KBM-7 (cell line): ENCODE measurements at places on chromosomes 6 and 20.

GRCh38 chr6:139932671-139933070 lies 558.2 kb upstream of the CITED2 start:
- no peak for DNase-seq

- no peak for DNase-seq
Observed at GRCh38 chr6:43199912-43200311, 17.9 kb downstream of the CUL9 start.

- no peak for DNase-seq
Observed at GRCh38 chr20:43911066-43911465, 3.6 kb upstream of the TOX2 start.

GRCh38 chr6:167589615-167589940 lies 237.1 kb upstream of the AFDN start:
- DNase-seq, result no peak

DNA sequence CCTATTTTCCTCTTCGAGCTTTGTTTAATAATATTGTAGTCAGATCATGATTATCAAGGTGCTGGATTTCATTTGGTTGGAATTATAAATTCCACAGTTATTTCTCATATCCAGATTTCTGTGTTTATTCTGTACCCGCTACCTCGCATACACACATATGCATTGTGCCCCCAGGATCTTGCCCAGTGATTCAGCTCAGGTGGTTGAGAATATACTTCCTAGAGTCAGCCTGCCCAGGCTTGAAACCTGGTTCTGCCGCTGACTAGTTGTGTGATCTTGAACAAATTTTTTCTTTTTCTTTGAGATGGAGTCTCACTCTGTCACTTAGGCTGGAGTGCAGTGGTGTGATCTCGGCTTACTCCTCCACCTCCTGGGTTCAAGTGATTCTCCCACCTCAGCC lies 14.7 kb downstream of the GINM1 start:
- DNase-seq, result no peak

GRCh38 chr20:45538209-45538799 lies 978 bp downstream of the WFDC6 start:
- no peak for DNase-seq

GRCh38 chr20:47493175-47493962 lies 8.3 kb upstream of the NCOA3 start:
- DNase-seq, result peak; percentile 87

DNA sequence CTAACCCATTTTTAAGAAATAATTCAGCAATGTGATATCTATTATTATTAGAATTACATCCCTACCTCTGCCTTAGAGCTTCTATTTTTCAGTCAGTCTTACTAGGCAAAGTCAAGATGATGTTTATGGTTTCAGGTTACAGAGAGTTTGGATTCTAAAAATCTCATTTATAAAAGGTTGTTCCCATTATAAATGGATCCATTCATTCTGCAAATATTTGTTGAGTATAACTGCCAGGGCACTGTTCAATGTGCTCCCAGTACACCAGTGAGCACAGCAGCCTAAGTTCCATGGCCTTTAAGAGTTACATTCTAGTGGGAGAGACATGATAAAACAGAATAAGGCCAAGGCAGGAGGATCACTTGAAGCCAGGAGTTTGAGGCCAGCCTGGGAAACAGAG lies 75.9 kb upstream of the EYA4 start:
- DNase-seq, result no peak

DNA sequence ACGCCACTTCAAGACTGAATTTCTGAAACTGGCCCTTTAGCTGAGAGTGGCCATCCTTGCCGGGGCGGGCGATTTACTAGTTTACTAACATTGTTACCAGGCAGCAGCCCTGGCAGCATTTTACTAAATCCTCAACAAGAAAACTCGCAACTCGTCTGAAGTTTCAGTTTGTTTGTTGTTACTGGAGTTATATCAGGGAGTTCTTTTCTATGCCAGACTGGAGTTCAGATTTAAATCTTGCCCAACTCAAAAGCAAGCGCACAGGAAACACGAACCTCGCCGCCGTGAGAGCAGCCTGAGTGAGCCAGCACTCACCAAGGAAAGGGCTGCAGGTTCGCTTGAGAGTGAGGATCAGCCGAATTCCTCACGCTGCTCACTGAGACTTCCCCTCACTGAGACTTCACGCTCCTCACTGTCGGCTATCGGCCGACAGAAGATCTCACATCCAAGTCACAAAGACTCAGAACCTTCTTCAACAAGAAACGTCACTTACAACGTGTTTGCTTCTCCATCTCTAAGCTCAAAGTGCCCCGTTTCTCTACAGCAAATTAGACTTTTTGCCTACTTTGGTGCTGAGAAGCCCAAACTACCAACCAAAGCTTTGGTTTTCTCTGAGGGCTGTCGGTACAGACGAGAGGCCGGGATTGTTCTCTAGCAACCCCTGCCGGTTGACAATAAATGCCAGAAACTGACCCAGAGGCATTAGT lies 78.9 kb downstream of the OLIG3 start:
- peak; percentile 82 for DNase-seq

DNA sequence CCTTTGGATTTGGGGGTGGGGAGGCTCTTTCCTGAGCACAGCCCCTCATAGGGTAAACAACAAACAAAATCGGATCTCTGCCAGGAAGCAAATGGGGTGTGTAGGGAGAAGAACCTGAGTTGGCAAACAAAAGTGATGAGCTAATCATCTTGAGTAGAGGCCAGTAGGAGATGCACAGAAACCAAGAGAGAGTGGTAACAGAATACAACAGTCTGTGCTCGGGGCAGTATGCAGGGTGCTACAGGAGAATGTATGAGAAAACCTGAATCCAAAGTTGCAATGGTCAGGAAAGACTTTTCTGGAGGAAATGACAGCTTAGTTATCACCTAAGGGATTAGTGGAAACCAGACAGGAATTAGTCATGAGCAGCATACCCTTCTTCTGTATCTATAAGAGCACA lies 177.8 kb downstream of the CDKAL1 start:
- DNase-seq, result no peak

DNA sequence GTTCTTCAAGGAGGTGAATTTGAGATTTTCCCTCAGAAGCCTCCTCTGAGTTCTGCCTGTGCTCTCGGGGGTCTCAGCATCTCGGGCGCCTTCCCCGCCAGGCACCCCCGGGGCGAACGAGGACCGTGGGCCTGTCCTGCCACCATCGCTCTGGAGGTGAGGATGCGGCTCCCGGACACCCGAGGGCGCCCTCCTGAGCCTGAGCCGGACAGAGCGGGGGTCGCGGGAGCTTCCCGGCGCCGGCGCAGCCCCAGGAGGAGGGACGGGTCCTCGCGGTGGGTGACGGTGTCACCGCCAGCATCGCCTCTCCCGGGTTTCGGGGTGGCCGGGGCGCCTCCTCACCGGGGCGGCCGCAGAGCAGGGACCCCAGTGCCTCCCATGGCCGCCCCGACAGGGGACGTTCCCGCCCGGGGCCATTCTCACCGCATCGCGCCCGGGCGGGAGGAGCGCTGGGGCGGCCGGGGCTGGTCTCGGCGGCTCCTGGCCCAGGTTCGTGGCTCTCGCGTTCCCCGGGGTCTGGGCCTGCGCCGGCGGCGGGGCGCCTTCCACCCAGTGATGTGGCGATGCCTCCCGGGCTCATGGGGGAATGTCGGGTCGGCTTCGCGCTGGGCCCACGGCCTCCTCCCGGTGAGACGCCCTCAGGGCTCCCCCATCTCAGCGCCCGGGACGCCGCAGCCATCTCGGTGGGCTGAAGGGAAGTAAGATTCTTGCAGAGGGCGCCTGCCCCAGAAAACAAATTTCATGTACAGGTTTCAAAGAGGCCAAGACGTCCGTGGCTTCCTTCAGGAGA lies 210.5 kb downstream of the ERMARD start:
- no peak for DNase-seq

DNA sequence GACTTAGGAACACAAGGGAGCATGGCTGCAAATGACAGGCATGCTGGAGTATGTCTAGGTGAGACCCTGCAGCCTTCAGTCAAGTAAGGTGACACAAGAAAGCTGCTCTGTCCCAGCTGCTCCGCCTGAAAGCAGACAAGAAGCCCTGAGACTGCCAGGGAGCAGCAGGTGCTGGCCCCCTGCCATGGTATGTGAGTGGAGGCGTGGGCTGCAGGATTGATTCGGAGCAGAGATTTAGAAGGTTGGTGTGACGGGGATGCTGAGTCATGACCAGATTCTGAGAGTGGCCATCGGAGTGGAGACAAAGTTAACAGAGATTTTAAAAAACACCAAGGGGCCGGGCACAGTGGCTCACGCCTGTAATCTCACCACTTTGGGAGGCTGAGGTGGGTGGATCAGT lies 17.8 kb downstream of the LRP11 start:
- no peak for DNase-seq

GRCh38 chr6:47303342-47303741 lies 6.4 kb downstream of the TNFRSF21 start:
- DNase-seq, result no peak
